ENCODE measurements at places on chromosomes 2 and 18. TPM values are rescaled to one million over a fixed set of nuclear protein-coding genes. Genes with fewer than 3 reads are reported as not detected.
A peak's percentile ranks its signal among the peaks of the same experiment; 100 is the strongest.

INO80D gene
- total RNA-seq, result 32.3 TPM

DNA sequence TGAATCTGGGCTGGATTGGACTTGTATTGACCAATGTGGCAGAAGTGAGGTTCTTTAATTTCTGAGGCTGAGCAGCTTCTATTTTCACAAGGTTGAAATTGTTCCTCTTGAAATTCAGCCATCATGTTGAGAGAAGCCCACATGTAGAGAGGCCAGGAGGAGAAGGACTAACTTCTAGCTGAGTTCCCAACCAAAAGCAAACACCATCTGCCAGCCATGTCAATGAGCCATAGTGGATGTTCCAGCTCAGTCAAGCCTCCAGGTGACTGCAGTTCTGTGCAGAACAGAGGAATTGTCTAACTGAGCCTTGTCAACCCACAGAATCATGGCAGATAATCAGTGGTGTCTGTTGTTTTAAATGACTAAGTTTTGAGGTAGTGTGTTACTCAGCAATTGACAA is 110.6 kb upstream of the ACVR1 start:
- DNase-seq, result no peak

- DNase-seq, result no peak
Observed at GRCh38 chr2:29375843-29376242, 260.6 kb downstream of the CLIP4 start.

DNA sequence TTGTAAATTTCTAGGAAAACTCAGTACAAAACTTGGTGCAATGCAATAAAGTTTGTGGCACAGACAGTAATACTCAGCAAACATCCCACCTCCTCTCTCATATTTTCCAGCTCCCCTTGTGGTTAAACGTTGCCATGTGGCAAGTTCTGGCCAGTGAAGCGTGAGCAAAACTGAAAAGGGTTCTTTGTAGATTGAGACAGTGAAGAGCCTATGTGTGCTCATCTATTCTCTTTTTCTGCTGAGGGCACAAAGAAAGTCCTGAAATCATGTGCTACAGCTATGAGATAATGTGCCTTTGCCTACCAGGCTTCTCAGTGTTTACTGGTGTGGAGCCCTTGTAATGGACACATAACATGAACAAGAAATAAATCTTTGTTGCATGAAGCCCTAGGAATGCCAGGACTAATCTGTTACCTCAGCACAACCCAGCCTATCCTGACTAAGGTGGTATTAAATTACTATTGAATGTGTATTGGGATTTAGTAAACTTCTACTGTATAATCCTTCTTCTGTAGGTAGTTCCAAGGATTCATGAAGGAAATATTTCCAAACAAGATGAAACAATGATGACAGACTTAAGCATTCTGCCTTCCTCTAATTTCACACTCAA is 13.0 kb upstream of the TYMS start:
- no peak for DNase-seq

- no peak for DNase-seq
Observed at GRCh38 chr2:129008055-129008880, 689.6 kb upstream of the HS6ST1 start.

- DNase-seq, result no peak
Observed at GRCh38 chr2:162732946-162733698, 105.4 kb downstream of the KCNH7 start.

DYNAP gene
- total RNA-seq, result not detected

DNA sequence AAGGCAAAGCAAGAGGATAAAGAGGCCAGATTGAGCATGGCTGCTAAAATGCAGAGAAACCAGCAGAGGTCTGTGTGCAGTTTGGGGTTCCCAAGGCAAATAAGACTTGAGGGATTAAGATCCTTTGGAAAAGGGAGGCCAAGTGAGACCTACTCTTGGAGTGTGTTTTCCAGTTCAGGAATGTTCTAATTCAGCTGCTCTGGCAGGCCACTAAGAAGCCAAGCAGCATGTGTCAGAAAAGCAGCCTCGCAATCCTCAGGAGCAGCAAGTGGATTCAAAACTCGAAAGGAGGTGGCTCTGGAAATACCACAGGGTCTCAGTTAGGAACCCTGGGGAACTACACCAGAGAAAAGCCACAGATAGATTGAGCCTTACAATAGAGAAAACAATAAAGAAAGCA is 569.2 kb downstream of the METTL4 start:
- no peak for DNase-seq

GRCh38 chr2:85662899-85663593 is 5.0 kb downstream of the SFTPB start:
- no peak for DNase-seq

COL6A3 gene
- total RNA-seq, result 186 TPM

IL1A gene
- not detected for total RNA-seq

TGFBRAP1 gene
- total RNA-seq, result 17.3 TPM

RIT2 gene
- total RNA-seq, result not detected

GRCh38 chr2:16817305-16818202 is 151.9 kb upstream of the CYRIA start:
- DNase-seq, result no peak

DNA sequence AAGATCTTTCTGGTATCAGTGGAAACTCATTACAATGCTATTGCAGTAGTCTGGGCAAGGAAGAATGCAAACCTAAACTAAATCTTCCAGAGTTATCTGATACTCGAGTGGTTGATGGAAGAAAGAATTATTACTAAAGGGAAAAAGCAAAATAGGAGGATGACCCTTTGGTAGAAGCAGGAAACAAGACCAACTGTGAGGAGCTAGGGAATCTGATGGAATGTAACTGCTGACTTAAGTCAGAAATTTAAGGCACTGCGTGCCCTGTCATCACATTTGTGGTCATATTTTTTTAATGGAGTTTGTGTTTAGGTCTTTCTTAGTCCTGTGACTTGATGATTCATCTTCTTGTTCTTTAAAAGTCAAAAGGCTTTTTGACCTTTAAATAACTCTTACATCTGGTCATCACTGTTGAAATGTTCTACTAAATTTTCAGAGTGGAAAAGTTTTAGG is 36.5 kb upstream of the ARMC9 start:
- DNase-seq, result no peak

ACVR1C gene
- total RNA-seq, result 8.7 TPM

- DNase-seq, result no peak
Observed at GRCh38 chr2:149271575-149271974, 58.8 kb upstream of the LYPD6 start.

GRCh38 chr2:145927131-145927950 is 1407.4 kb upstream of the ZEB2 start:
- DNase-seq, result no peak

- no peak for DNase-seq
Observed at GRCh38 chr18:3873698-3874097, 423.7 kb downstream of the TGIF1 start.

- no peak for DNase-seq
Observed at GRCh38 chr2:54572636-54573536, 116.8 kb downstream of the SPTBN1 start.

DNA sequence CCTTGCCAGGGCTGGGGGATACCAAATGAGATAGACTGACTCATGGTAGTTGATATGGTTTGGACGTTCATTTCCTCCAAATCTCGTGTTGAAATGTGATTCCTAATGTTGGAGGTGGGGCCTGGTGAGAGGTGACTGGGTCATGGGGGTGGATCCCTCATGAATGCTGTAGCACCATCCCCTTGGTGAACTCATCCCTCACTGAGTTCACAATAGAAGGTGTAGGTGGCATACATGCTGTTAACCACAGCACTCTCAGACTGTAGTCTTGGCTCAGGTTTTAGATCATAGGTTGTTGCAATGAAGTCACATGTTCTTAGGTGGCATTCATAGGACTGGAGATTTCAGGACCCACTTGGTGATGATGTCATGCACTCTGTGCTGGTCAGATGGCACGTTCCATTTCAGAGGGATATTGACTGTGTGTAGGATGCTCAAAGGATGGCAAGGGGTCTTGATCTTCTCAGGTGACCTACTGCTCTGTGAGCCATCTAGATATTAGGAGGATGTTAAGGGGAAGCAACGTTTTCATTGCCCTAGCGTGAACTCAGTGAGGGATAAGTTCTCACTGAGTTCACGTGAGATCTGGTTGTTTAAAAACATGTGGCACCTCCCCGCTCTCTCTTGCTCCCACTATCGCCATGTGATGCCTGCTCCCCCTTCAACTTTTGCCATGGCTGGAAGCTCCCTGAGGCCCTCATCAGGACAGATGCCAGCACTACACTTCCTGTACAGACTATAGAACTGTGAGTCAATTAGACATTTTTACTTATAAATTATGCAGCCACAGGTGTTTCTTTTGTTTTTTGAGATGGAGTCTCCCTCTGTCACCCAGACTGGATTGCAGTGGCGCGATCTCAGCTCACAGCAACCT is 73.8 kb upstream of the ACAA2 start:
- no peak for DNase-seq

CNGA3 gene
- not detected for total RNA-seq

DNA sequence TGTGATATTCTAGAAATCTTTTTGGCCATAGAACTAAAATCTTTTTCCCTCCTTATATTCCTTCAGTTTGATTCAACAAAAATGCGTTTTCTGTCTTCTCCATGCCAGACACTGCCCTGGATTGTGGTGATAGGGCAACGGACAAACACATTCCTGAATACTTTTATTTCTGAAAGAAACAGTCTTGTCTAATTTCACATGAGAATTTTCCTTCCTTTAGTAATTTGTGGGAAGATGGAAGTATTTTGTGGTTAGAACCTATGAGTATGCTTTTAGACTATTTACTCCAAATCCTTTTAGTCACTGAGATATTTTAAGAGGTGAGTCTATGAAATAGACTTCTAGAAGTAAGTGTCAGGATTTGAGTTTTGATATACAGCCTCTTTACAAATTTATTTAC is 49.6 kb downstream of the COL5A2 start:
- no peak for DNase-seq

- peak; percentile 31 for DNase-seq
Observed at GRCh38 chr18:37440206-37440605, 125.4 kb downstream of the CELF4 start.

DNA sequence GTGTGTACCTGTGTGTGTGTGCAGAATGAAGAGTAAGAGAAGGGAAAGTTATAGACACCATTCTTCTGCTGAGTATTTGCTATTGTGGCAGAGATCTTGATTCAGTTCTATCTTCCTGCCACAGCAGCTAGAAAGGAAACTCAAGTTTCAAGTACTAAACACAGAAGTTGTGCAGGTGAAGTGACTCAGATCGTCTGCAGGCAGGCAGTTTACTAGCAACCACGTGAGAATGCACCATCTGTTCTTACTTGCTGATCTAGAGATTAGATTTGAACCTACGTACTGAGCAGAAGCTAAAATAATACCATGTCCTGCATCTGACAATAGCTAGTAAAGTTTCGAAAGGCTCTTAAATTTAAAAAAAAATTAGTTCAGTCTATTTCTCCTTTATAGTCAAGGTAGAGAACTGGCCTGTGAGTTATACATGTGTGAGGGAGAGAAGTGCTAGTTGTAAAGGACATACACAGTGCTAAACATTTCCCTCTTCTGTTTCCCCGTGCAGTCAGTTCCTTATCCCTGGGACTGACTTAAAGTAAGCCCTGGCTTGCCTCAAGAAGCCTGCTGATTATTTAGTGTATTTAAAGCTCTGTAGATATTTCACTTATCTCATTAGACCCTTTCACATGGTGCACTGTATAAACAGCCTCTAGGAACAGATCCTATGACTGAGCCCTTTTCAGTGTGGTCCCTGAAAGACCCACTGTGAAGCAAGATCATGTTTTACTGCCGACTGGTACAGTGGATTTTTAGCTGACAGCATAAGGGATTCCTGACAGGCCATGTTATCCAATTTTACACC is 45.0 kb downstream of the SLC38A11 start:
- no peak for DNase-seq

DNA sequence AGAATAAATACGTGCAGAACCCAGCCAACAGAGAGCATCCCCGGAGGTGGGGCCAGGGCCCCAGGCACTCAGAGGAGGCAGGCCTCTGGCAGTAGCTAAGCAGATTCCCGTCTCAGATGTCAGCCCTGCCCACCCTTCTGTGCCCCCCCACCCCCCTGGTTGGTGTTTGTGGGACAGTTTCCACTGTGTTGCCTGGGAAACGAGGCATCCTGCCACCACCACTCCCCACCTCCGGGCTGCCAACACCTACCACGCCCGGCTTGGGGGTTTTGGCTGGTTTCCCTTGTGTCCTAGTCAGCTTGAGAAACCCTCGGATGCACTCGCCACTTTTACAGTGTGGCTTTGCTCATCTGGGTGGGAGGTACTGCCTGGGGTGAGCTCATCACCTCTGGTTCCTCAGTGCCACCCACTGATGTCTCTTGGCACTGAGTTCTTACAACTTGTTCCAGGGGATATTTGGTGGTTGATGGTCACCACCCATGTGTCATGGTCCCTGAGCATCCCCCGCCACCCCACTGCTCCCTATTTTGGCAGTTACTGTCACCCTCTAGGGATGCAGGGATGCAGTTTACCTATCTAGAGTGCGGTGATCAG is 72.4 kb upstream of the YWHAQ start:
- DNase-seq, result no peak

GRCh38 chr2:172461591-172462372 is 34.4 kb downstream of the ITGA6 start:
- peak; percentile 19 for DNase-seq

NT5C1B gene
- not detected for total RNA-seq

SMARCAL1 gene
- 17.9 TPM for total RNA-seq

DNA sequence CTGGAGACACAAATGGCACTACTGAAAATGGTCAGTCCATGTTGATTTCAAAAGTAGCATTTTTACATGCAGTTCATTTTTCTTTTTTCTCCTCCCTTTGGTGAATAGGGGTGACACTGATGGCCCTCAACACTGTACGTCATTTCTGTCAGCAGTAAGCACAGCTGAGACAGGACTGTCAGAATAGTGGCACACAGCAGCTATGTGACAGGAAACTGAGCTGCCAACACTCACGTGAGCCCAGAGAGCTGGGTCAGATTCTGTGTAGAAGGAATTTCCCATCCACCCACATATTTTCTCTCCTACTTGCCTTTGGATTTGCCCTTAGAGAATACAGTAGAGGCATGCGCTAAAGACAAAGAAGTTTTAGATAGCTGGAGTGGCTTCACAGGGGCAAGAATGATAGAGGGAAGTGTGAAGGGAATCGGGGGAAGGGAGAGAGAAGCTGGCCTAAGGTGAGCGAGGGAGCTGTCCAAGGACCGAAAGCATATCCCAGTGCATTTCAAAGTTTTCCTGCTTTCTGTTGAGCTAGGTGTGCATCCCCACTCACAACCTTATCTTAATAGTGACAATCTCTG is 476.6 kb downstream of the CNTNAP5 start:
- DNase-seq, result no peak

SPAG16 gene
- 27.5 TPM for total RNA-seq

DNA sequence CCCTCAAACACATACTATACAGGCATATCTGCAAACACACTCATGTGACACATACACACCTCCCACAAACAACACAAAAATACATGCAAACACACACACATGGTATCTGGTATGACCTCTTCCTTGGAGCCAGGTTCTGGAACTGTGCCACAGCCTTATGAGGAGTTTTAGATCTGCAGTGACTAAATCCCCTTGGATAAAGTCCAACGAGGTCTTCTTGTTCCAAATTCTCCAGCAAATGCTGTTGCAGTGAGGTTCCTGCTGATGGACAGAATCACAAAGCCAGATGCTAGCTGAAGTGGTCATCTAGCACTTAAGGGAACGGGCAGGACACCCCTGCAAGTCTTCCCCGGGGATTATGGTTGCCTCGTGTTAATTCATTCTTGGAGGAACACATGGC is 54.5 kb upstream of the DAPL1 start:
- no peak for DNase-seq

Data from ovary (tissue), 10 donors.